NCI-H1694 (cell line): ENCODE measurements at places on chromosomes 11 and 22.

- DNase-seq, result no peak
Observed at GRCh38 chr22:19063581-19064353, 58.4 kb downstream of the DGCR2 start.

- DNase-seq, result no peak
Observed at GRCh38 chr11:64915376-64915887, 1.6 kb downstream of the ATG2A start.

DNA sequence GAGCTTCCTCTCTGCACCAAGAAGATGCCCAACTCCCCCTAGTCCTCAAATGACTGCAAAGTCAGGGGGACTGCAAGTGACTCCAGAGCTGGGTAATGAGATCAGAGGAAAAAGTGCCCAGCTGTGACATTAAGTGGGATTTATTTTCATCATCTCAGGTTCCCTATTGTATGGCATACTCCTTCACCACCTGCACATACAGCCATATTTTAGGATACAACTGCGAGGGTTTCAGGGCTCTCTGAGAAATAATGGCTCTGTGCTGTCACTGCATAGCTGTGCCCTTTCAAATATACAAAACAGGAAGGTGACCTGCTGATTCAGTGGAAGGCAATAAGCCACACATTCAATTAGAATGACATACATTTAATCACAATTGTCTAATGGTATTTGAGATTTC is 45.6 kb upstream of the PLET1 start:
- no peak for DNase-seq

- no peak for DNase-seq
Observed at GRCh38 chr11:117925198-117925925, 3.8 kb downstream of the TMPRSS13 start.

GRCh38 chr22:30372915-30373314 is 14.3 kb downstream of the RNF215 start:
- no peak for DNase-seq

DNA sequence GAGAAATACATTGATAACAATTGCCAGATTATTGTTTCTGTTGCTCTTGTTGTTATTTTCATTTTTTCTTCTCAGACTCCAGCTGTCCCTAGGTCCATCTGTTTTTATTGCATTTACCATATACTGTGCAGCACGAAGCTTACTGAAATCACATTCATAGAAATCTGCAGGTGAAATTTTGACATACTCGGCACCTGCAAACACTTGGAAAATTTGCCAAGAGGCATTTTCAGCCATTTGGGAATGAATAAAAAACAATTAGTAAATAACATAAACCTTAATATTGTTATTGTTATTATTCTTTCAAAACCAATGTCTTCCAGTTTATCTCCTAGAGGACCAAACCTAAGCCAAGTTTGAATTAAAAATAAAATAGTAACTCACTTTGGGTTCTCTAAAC is 2357.2 kb downstream of the LRRC4C start:
- DNase-seq, result no peak

GRCh38 chr11:129425214-129425613 is 49.6 kb downstream of the BARX2 start:
- no peak for DNase-seq

DNA sequence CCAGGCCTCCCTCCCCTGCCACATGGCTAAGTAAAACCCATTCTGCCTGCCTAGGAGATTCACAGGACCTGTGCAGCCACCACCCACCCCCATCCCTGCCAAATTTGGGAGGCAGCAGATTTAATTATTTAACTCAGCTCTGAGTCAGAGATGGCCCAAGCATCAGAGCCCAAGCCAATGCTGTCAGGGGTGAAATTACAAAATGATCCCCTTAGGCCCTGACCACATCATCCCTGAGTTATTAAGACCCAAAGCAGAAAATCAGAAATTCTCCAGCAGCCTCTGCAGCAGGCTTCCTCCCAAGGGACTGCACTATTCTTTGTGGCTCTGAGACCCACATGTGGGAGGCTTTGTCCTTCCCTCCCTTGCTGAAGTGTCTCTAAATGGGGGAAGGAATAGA is 52.8 kb upstream of the RRAS2 start:
- no peak for DNase-seq

DNA sequence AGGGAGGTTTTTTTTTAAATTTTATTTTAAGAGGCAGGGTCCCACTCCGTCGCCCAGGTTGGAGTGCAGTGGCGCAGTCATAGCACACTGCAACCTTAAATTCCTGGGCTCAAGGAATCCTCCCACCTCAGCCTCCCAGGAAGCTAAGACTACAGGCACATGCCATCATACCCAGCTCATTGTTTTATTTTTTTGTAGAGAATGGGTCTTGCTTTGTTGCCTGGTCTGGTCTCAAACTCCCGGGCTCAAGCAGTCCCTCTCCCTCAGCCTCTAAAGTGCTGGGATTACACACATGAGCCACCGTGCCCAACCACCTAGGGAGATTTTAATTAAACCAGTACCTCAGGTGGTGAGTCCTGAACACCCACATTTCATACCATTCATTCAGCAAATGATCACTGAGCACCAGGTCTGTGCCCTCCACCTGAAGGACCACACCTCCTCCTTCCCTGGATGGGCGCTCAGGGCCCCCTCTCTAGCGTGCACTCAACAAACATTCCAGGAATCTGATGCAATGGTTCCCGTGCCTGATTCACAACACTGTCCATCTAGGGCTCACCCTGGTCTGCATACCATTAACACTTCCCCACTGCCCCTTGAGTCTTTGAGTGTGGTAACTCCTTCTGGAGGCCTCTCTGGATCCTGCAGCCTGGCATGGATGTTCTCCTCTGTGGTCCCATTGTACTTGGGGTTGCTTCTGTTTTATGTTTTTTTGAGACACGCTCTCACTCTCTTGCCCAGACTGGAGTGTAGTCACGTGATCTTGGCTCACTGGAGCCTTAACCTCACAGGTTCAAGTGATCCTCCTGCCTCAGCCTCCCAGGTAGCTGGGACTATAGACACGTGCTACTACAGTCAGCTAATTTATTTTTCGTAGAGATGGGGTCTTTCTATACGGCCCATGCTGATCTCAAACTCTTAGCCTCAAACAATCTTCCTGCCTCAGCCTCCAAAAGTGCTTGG is 9.6 kb upstream of the MYH9 start:
- DNase-seq, result no peak

DNA sequence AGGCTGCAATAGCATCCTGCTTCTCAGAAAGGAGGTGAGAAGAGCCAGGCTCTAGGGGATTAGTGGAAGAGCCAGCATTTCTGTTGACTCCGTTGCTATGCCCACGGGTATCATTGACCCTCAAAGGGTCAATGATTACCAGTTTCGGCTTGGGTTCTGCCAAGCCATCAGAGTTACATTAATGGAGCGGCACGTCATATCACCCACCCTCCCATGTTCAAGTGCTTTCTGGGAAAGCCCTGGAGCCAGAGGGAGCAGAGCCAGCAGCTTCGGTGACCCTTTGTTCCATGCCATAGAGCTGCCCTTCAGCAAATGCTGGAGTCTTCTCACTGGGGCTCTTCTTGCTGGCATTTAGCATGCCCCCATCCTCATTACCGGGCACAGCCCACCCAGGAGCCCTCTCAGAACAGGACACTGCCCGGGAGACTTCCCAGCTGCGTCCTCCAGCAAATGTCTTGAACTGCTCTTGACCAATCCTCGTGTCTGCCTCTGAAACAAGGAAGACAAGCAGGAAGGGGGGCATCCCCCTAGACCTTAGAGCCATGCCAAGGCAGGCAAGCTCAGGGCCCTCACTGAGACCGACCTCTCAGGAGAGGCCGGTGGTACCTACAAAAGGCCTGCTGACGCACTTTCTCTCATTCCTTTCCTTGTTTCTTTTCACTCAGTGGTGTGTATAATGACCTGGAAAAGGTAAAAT is 14.6 kb downstream of the KCNJ1 start:
- no peak for DNase-seq

DNA sequence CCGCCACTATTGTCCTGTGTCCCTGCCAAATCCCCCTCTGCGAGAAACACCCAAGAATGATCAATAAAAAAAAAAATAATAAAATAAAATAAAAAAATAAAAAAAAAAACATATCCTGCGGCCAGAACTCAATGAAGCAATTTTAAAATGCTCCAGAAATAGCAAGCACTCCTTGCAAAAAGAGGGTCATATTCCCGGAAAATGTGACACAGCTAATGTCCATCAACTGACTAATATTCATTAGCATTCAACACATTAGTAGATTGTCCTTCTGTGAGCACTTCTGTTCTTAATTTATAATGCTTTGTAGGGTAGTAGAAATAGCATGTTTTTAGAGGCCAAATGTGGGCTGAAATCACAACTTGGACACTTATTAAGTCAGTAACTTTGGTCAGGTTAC is 252.3 kb upstream of the SESN3 start:
- DNase-seq, result no peak

- DNase-seq, result no peak
Observed at GRCh38 chr22:17684245-17684644, 45.7 kb downstream of the BCL2L13 start.

DNA sequence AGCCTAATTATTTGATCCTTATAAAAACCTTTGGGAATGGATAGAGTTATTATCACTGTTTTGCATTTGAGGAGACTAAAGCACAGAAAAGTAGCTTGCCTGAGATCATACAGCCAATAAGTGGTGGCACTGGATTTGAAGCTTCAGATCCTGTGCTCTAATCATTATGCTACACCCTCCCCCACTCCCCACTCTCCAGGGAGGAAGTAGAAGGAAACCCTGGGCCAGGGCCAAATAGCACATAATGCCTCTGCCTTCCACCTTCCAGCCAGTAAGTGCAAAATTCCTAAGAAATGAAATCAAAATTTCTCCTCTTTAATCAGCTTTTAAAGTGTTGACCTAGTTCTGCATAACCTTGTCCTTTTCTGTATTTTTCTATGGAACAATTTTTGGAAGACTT is 61.6 kb downstream of the SIK2 start:
- DNase-seq, result no peak

GRCh38 chr11:91857179-91857578 is 367.4 kb upstream of the FAT3 start:
- DNase-seq, result no peak

DNA sequence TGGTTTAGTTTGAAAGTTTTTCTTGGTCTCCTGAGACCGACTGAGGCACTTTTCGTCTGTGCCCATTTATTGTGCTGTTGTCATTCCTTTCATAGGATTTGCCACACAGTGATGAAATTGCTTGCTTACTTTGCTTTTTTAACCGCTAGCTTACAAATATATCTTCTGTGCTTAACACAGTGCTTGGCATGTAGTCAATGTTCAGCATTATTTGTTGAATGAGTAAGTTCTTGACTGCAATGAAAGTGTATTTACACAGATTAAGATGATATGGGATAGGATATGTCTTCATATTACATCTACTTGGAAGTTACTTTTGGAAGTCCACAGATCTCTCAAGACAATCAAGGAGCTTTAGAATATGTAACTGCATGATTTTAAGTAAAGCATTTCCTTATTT is 91.2 kb downstream of the GRIA4 start:
- DNase-seq, result no peak

DNA sequence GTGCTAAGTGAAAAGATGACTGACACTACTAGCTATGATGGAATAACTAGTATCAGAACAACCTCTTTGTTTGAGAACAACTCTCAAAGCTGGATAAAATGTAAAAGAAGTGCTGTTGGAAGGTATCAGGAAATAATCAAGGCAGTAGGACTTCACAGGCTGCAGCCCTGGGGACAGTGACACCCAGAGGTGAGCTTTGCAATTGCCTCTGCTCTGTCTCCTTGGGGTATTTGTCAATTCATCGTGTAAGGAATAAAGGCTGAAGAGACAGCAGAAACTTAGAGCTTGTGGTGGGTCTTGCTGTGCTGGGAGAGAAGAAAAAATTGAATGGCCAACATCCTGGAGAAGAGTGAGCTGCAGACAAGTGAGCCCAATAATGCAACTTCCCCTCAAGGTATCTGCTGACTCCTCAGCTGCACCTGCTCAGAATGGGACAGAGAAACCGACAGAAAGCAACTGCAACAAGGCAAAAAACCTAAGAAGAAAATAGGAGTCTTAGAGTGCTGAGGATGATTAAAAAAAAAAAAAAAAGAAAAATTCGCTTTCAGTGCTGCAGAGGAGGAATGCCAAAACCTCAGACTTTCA is 141.1 kb downstream of the RCN1 start:
- DNase-seq, result peak; percentile 69

DNA sequence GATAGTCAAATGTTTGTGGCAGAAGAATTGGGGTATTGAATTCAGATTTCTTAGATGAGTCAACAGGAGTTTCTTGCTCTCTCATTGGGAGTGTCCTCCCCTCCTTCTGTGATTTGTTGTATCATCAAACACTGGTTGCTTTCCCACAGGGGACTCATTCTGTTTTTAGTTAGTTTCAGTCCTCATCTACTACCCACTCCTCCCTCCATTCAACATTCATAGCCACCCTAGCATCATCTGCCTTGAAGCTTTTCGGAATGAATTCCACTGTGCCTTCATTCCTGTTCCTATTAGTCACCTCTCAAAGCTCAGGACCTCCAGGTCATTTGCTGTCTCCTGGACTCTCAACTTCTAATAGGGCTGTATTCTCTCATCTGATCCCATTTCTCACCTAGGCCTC is 31.5 kb upstream of the RAB38 start:
- no peak for DNase-seq

DNA sequence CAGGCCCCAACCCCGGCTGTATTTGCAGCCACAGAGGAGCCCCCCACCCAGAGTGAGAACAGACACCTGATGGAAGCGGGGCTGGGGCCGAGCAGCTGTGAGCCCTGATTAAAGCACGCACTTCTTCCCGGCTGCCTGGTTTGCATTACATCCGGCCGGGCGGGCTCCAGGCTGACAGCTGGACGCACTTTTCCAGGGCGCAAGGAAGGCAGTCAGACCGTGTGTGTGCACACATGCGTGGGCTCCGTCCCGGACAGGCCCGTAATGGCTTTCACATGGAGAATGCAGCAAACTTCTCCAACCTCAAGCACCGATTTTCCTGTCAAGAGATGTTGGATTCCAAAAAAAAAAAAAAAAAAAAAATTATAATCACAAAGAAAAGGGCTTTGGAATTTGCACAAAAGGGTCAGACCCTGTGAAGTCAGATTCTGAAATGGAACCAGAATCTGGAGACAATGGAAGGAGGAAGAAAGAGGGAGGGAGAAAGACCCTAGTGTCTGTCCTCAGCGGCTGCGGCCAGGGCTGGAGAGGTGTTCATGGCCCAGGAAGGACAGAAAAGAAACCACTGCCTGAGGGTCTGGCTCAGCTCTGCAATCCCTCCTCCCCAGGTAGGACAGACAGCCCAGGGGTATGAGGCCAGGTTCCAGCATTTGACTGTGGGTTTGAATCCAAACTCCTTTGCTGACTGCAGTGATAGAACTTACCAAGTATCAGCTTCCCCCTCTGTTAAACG is 365.5 kb downstream of the MN1 start:
- DNase-seq, result no peak

GRCh38 chr11:119065369-119065768 is 2.2 kb upstream of the VPS11 start:
- no peak for DNase-seq

GRCh38 chr11:33721426-33721825 is 14.8 kb downstream of the CD59 start:
- peak; percentile 57 for DNase-seq

GRCh38 chr11:19558189-19558986 is 154.2 kb upstream of the NAV2 start:
- DNase-seq, result no peak

GRCh38 chr11:64755681-64756361 is 4.0 kb downstream of the PYGM start:
- DNase-seq, result no peak

- DNase-seq, result no peak
Observed at GRCh38 chr11:124799348-124800225, 619 bp downstream of the MSANTD2 start.

GRCh38 chr11:74142624-74143023 is 28.2 kb downstream of the C2CD3 start:
- no peak for DNase-seq

GRCh38 chr11:122737951-122738693 is 82.6 kb downstream of the UBASH3B start:
- no peak for DNase-seq
